T-helper 1 cell (primary cell): ENCODE measurements at places on chromosomes 5 and 9.
A peak's percentile ranks its signal among the peaks of the same experiment; 100 is the strongest.

- no peak for DNase-seq
These were observed 15.4 kb upstream of the C5orf47 start for GRCh38 chr5:173973616-173973969.

DNA sequence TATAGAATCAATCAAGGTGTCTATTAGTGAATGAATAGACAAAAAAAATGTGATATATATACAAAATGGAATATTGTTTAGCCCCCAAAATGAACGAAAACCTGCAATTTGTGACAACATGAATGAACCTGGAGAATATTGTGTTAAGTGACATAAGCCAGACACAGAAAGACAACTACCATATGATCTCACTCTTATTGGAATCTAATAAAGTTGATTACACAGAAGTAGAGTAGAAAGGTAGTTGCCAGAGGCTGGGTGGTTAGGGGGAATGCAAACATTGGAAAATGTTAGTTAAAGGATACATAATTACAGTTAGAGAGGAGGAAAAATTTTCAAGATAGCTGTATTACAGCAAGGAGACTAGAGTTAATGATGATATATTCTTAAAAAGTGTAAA lies 1962.3 kb downstream of the EFNA5 start:
- DNase-seq, result no peak

GRCh38 chr9:272251-273213 lies 57.9 kb downstream of the DOCK8 start:
- DNase-seq, result peak; percentile 56

DNA sequence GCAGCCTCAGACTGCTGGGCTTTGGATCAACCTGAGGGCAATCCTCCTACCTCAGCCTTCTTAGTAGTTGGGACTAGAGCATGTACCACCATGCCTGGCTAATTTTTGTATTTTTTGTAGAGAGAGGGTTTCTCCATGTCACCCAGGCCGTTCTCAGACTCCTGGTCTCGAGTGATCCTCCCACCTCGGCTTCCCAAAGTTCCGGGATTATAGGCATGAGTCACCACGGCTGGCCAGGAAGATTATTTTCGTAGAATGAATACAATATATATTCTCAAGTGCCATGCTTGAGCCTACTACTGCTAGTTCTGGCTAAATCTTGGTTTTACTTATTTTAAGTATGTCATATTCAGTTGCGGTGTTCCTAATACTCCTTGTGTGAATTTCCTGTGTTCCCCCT lies 88.2 kb upstream of the CLINT1 start:
- no peak for DNase-seq

DNA sequence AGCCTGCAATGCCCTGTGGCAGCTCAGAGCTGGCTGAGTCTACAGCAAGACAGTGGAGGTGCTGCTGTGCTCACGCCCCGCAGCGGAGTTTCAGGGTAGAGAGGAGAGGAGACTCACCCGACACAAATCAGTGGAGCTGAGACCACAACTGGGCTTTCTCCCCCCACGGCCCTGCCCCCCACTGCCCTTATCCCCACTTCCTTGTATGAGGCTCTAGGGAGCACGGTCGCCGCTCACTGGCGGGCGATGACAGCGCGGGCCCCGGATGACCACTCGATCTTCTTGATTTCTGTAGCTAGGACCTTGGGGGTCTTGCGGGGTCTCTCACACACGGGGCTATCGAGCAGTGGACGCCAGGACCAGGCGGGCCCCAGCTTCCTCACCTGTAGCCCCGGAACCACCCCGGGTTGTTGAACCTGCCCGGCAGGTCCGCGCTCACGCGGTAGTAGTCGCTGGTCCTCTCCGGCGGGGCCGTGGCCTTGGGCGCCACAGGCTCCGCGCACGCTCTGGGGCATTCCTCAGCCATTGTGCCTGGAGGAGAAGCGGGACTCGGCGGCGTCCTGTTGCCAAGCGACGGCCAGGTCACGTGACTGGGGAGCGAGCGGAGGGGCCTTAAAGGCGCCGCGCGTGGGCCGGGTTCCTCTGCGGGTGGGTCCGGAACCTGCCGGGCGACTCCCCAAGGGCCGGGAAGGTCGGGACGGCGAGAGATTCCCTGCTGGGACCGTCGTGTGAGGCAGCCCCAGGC lies 984 bp upstream of the MRPS2 start:
- peak; percentile 86 for DNase-seq

DNA sequence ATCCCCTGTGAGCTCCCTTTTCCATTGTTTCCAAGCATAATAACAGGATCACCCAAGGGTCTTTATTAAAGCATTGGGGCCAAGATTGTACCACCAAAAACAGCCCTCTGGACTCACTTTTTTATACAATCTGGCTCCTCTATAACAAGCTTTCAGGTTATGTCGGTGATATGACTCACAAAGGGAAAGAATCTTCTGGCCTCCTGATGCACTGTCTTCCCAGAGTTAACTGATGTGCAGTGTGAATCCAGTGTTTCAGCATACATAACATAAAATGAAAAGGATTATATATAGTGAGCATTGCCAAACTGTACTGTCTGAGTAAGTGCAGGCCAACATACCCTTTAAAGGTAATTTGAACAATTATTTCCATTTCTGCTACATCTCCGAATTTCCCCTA lies 33.9 kb upstream of the MAN2A1 start:
- no peak for DNase-seq

GRCh38 chr5:67310169-67310568 lies 113.6 kb upstream of the CD180 start:
- no peak for DNase-seq

DNA sequence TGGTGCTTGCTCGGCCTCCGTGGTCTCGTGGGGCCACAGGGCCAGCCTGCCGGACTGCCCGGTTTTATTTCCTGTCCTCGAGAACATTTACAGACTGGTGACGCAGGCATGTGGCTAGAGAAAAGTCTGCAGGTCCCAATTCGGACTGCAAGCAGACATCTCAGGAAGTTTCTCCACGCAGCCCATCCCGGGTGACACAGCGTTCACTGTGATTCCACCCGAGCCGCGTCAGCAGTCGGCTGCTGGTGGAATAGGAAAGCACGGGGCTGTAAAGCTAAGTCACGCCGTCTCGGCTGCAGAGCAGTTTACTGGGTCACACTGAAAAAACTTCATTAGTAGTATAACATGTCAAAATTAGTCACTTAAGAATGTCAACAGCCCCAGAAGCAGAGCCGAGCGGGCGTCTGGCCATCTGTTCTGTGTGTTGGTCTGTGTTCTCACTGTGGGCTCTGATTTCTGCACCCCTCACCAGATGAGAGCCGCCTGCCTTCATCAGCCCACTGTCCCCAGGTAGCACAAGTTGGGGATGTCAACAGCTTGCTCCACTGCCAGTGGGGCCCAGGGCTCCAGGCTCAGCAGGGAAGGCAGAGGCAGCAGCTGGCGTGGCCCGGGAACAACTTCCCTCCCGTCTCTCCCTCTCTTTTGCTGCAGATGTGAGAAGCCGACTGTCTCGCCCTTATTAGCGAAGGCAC lies 363.7 kb downstream of the IRX2 start:
- no peak for DNase-seq

GRCh38 chr5:95284572-95285408 lies at the start of gene MCTP1:
Gene MCTP1 (minus strand): TSS chr5:95285094.
- no peak for DNase-seq

GRCh38 chr5:94442991-94443390 lies 175.4 kb downstream of the KIAA0825 start:
- DNase-seq, result no peak

GRCh38 chr9:124510650-124511425 lies 3.6 kb upstream of the NR5A1 start:
- DNase-seq, result no peak

DNA sequence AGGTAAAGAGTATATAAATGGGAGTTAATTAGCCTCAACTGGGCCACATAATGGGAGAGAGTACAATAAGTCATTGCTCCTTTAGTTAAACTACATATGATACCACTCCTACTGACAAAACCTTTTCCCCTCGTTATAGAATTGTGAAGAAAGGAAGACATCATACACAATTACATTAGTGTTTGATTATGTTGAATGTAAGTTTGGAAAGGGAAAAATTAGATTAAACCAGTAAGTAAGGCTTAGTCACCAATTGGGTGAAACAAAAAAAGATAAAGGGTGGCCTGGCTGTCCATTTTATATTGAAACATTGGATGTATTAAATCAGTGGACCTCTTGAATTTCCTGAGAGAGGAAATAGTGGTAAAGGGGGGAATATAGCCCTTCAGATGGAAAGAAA lies 464.3 kb upstream of the PAPPA start:
- DNase-seq, result no peak

GRCh38 chr5:138504799-138505198 lies 38.2 kb downstream of the ETF1 start:
- DNase-seq, result no peak

GRCh38 chr5:109455598-109456096 lies 45.9 kb upstream of the PJA2 start:
- peak; percentile 17 for DNase-seq

- DNase-seq, result no peak
These were observed 241.5 kb downstream of the ARRDC3 start for GRCh38 chr5:91141642-91142041.

DNA sequence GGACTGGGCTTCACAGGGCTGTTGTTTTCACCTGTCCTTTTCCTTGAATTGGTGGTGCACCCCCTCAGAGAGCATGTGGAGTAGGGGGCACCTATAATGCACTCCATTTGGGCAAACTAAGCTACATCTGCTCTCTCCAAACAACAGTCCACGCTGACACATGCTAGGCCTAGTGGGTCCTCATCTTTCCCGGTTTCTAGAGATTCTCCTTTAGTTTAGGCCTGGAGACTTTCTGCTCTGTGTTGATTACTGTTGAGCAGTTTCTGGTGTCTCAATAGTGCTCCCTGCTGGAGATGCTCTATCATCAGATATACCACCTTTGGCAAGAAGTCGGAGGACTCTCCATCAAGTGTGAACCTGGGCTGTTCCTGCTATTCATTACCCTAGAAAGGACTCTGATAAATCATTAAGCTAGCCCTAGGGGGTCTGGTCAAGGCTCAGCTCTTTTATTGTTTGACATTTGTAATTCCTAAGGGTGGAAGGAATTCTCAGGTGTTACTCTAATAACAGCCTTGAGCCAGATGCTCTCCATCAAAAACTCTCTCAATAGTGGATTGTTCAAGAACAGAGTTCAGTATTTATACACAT lies 64.0 kb upstream of the FYB1 start:
- peak; percentile 13 for DNase-seq

- no peak for DNase-seq
These were observed 845.3 kb upstream of the PTPRD start for GRCh38 chr9:11457825-11458790.

- no peak for DNase-seq
These were observed 647.3 kb downstream of the BRINP1 start for GRCh38 chr9:118721923-118722322.

GRCh38 chr5:14464671-14465070 lies 116.9 kb upstream of the OTULINL start:
- no peak for DNase-seq

DNA sequence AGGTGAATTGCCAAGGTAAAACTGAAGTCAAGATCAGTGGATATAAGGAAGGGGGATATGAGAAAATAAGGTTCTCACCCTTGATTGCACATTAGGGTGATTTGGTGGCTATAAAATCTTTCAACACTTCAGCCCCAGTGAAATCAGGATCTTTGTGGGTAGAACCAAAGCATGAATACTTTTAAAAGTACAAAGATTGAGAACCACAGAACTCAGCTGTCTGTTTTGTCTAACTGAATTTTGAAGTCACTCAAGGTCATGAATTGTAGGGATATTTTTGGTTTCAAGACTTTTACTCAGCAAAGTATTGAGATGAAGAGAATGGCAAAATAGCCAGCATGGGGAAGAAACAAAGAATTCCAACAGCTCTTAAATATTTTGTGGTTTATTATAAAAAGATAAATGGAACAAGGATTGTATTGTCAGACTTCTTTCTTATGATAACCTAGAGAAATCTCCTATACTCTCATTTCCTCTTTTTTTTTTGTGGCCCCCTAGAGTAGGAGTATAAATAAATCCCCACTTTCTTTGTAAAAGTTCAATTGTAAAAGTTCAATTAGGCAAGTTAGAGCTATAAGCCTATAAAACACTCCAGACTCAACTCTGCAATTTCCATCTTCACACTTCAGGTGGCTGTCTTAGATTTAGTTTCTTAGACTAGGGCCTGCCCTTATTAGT lies 272.9 kb downstream of the PDE4D start:
- DNase-seq, result no peak

DNA sequence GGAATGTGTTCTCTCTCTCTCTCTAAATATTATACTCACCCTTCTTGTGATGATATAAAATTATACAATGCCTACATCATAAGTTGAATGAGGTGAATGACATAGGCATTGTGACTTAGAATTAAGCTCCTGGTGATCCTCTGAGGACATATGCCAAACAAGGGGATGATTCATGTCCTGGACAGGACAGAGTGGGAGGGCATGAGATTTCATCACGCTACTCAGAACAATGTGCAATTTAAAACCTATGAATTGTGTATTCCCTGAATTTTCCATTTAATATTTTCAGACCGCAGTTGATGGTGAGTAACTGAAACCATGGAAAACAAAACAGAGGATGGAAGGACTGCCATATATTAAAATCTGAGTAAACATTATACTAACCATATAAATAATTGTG lies 782.2 kb upstream of the NUDT12 start:
- no peak for DNase-seq

GRCh38 chr5:76445830-76446229 lies 42.7 kb downstream of the IQGAP2 start:
- DNase-seq, result no peak

- DNase-seq, result peak; percentile 62
These were observed 27.6 kb downstream of the AQP7 start for GRCh38 chr9:33374634-33375237.

DNA sequence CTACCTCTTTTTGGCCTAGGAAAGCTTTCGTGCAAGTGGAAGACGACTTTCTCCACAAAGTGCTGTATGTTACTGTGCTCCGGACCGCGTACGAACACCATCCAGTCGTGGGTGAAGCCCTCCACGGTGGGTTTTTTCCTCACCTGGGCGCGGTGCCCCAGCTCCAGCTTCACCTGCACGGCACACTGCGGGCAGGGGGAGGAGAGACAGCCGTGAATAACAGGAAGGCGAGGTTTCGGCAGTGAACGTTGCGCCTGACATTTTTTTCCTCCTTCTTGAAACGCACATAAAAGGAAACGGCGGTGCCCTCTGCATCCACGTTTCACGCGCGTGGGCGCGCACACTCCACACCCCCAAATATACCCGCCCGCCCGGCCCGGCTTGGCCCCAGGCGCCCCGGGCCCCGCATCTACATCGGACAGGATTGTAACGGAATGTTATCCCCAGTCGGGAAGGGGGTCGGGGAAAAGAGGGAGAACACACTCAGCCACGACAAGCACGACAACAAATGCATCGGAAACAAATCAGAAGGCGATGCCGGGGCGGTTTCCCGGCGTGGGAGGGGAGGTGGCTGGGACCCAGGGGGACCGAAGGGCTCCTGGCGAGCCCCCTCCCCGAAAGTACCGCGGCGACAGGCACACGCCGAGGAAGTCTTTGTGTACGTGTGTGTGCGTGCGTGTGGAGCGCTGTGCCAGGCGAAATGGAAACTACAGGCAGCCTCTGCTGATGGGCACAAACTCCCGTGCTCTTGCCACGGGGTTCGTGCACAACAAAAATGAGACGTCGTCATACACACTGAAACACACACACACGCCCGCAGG lies 1.4 kb downstream of the MLLT3 start:
- peak; percentile 48 for DNase-seq
